ENCODE measurements at places on chromosomes 3 and 15. TPM values are rescaled to one million over a fixed set of nuclear protein-coding genes. Genes with fewer than 3 reads are reported as not detected.
A peak's percentile ranks its signal among the peaks of the same experiment; 100 is the strongest.

DNA sequence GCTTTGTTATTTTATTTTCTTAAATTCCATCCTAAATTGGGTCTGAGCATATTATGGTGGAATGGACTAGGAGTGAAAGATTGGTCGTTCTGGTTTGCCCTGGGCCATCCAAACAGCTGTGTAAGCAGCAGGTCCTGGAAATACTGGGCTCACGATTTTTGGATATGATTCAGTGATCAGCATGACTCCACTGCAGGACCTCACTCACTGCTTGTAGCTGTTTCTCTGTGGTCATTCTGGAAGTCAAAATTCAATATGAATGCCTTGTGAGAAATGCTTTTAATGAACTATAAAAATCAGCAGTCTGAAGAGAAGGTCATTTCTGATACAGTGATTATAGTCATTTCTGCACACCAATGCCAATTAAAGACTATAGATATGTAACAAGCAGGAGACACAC, 185.0 kb downstream of the RBMS3 start:
- no peak for DNase-seq

GRCh38 chr3:158488670-158489069, 82.3 kb upstream of the MLF1 start:
- no peak for DNase-seq

GRCh38 chr3:156507285-156507684, 47.6 kb downstream of the SSR3 start:
- no peak for DNase-seq

DNA sequence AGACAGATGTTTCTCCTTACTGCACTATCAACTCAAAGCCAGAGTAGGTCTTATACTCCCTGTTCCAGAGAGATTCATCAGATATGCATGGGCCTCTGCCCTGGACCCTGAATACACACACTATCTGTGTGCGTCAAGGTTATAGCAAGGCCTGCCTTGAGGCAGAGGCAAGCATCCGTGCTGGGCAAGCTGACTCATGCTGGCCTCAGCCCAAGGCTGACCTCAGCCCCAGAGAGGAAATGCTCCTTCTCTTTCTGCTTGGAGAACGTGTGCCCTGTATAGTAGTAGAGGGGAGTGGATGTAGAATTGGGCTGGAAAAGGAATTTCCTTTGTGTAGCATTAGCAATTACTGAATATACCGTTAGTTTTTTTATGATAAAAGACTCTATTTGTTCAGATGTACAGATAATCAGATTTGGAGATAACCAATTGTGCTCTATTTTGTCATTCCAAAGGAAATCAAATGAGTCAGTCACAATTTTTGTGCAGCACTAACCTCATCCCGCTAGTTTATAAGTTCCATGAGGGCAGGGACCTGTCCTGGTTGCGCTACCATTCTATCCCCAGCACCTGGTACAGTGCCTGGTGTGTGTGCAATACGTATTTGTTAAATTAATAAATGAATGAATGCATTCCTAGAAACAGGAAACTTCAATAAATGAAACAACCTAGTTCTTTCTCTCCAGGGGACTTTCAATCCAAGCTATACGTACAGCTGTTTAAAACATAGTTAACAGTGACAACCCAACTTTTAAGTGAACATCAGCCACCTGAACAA, 13.3 kb upstream of the PAQR9 start:
- DNase-seq, result no peak

DNA sequence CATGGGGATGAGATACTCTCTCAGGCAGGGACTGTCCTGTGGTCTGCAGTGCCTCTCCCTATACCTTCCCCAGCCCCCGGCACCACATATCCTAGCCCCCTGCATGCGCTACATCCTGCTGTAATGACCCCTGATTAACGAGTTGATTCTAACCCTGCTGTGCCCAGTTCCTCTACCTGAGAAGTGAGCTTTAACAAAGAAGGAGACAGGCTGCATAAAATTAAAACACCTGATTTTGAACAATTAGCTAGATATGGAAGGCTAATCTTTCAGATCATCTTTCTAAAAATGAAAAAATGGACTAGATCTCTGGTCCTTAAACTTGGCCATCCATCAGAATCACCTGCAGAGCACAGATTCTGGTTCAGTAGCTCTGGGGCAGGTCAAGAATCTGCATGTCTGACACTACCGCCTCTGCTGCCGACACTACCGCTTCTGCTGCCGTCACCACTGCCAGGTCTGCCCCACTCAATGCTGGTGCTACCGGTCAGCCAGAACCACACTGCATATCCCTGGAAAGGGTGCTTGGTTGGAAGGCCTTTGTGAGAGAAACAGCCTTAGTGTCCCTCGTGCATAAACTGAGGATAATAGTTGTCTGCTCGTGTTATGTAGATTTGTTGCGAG, 33.6 kb upstream of the ZBTB38 start:
- DNase-seq, result no peak

GRCh38 chr3:143731776-143732175, 116.5 kb downstream of the SLC9A9 start:
- DNase-seq, result no peak

- peak; percentile 20 for DNase-seq
Observed at GRCh38 chr3:143124601-143125520, 5.3 kb downstream of the CHST2 start.

- no peak for DNase-seq
Observed at GRCh38 chr3:160806094-160806493, 50.1 kb downstream of the PPM1L start.

DNA sequence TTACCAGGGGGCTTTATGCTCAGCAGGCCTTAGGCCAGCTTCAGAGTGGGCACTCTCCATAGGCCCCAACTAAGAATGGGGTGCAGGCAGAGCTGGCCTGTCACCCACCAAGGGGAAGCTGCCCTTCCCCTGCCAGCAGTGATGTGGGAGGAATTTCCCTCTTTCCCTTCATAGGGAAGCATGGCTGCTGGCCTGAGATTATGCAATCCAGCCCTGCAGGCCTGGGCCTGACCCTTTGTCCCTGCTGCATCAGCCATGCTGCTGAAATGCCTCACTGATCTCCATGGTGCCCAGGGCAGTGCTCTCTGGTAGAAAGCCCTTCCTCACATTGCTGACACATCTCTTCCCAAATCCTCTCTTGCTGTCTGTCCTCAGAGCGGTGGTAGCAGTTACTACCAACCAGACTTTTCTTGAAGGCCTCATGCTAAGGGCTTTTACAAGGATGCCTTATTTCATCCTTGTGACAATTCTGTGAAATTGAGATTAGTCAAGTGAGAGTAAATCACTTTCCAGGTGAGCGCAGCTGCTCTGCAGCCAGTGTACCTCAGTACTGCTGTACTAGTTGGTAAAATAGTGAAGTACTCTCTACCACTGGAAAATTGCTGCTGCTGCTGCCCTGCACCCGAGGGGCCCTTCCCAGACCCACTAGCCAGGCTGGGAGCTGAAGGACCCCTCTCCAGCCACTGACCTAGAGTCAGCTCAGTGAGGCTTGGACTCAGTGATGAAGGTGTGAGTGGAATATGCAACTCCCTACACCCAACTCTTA, 33.8 kb downstream of the MRAS start:
- no peak for DNase-seq

The EIF1B gene
- total RNA-seq, result 82.0 TPM

The TMEM158 gene
- total RNA-seq, result 0.27 TPM

The GOLGA8K gene
- 1.2 TPM for total RNA-seq

The MYLK gene
- total RNA-seq, result 0.08 TPM

The PROS1 gene
- total RNA-seq, result not detected

The ECE2 gene
- total RNA-seq, result not detected

The ZNF620 gene
- total RNA-seq, result 4.0 TPM

Data from naive thymus-derived CD4-positive, alpha-beta T cell (primary cell).